M059J (cell line): ENCODE measurements at places on chromosomes 12 and 14. TPM values are rescaled to one million over a fixed set of nuclear protein-coding genes. Genes with fewer than 3 reads are reported as not detected.

Gene RIMBP2
- total RNA-seq = 0.47 and 0.81 TPM in 2 replicates

DNA sequence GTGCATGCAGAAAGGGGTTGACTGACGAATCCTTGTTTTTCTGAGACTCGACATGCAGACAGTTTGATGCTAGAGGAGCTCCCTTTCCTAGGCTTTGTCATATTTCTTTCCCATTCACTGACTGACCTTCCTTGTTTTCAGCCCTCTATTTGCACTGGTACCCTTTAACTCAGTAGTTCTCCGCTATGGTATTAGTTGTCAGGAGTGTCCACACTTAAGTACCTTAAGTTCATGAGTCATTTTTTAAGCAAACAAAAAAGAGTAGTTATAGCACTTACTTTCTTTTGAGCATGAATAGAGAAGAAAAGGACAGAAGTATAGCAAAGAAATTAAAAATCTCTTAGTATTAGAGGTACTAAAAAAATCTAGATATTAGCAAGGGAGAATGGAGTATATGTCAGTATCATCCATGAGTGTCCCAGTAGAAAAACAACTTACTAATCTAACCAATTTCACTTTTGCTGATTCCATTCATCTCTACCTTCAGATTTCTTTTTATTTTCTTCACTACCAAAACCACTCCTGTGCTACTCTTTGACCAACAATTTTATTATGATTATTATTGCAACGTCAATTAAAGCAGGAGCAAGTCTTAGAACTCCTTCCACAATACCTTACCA, 8.3 kb downstream of the ATP2B1 start:
- DNase-seq = no peak

GRCh38 chr14:94021416-94022157, 4.6 kb upstream of the OTUB2 start:
- DNase-seq = no peak

- DNase-seq = no peak
Observed at GRCh38 chr14:32354716-32355115, 25.6 kb downstream of the AKAP6 start.

Gene MYH7
- total RNA-seq = not detected in 2 replicates

DNA sequence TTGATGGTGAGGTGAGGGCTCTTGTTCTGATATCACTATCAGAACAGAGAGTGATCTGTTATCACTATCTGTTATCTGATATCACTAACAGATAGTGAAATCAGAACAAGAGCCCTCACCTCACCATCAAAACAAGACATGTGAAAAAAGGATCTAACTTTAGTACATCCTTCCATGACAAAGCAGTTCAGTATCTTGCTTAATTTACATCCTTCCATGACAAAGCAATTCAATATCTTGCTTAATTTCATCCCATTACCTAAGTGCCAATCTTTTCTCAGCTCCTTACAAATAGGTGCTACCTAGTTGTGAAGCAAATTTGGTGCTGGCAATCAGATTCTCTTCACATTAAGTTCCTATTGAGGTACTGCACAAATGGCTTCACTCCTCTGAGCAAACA, 1865.6 kb upstream of the FLRT2 start:
- no peak for DNase-seq

- no peak for DNase-seq
Observed at GRCh38 chr14:43706900-43707299, 800.2 kb downstream of the FSCB start.

- no peak for DNase-seq
Observed at GRCh38 chr12:58576916-58577315, 343.4 kb downstream of the LRIG3 start.

Gene SLC17A8
- total RNA-seq = not detected in 2 replicates

Gene CARMIL3
- not detected in 2 replicates for total RNA-seq

Gene CRIP2
- 93.9 and 114 TPM in 2 replicates for total RNA-seq

Gene CPNE6
- total RNA-seq = not detected in 2 replicates

Gene NEUROD4
- total RNA-seq = not detected in 2 replicates

DNA sequence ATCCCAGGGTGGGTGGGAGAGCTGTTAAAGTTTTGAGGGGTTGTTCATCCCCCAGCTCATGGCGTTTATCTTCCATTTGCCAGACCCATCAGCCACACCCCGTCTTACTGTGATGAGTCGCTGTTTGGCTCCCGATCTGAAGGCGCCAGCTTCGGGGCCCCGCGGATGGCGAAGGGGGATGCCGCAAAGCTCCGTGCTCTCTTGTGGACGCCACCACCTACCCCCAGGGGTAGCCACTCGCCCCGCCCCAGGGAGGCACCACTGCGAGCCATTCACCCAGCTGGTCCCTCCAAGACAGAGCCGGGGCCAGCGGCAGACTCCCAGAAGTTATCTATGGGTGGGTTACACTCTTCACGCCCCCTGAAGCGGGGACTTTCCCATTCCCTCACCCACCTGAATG, 5.7 kb downstream of the RITA1 start:
- DNase-seq = no peak

DNA sequence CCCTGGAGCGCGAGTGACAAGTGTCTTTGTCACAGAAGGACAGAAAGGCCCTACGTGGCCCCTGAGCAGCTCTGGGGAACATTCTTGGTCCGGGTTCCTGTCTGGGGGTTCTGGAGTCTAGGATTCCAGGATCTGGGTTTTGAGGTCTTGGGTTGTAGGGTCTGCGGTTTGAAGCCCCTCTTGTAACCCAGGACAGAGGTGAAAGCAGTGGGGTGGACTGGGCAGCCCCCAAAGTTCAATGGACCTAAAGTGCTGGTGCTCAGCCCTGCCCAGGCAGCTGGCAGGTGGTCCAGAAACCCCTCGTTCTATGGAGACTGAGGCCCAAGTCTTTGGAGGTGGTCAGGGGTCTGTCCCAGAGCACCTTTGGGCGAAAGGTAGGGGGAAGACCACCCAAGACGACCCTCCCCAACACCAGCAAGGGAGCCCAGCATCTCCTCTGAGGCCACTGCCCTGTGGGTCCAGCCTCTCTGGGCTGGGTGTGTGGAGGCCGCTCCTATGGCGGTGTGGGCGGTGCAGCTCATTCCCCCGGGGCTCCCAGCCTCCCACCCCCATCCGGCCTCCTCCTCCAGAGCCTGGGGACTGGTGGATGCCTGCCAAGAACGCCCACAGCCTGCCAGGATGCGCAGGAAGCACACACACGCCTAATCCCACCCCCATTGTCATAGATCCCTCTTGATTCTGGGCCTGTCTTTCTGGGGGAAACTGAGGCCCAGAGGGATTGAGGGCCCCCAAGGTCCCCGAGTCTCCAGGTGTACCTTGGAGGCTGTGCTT, 30.2 kb upstream of the ANKRD9 start:
- no peak for DNase-seq
